ENCODE measurements at places on chromosomes 2 and 18.

- no peak for DNase-seq
Measured at GRCh38 chr2:135471106-135471505, 59.9 kb downstream of the ZRANB3 start.

GRCh38 chr18:58280191-58280590 lies 236.2 kb downstream of the NEDD4L start:
- DNase-seq, result no peak

DNA sequence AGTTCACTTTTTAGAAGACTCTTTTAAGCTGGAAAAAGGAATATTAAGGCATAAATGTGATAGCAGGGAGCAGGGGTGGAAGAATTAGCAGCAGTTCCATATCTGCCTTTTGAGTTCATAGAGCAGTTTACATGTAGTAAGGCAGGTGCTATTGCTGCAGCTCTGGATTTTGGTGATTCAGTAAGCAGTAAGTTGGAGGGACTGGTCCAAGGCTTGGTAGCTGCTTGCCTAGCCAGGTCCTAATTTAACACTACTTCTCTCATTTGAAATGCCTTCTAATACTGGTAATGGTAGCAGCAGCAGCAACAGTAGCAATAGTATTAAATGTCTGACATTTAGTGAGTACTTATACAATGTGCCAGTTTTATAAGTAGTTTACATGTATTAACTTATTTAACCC lies 30.0 kb downstream of the HAT1 start:
- no peak for DNase-seq

- DNase-seq, result peak; percentile 96
Measured at GRCh38 chr2:171893824-171894611, at the start of gene SLC25A12. SLC25A12 (minus strand) TSS chr2:171894244; CDS start chr2:171894214, 30 bp downstream.

DNA sequence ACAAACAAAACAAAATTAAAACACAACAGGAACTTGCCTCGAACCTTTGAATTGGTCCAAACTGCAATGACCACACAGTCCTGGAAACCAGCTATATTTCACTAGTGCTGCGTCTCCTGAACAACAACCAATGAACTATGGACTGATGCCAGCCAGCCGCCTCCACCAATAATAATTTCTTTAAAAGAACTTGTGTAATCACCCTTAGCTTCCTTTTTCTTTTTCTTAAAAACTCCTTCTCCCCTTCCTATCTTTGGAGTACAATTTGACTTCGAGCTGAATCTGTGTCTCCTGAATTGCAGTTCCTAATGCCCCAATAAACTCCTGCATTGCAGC lies 1.6 kb upstream of the CXXC1 start:
- DNase-seq, result no peak

DNA sequence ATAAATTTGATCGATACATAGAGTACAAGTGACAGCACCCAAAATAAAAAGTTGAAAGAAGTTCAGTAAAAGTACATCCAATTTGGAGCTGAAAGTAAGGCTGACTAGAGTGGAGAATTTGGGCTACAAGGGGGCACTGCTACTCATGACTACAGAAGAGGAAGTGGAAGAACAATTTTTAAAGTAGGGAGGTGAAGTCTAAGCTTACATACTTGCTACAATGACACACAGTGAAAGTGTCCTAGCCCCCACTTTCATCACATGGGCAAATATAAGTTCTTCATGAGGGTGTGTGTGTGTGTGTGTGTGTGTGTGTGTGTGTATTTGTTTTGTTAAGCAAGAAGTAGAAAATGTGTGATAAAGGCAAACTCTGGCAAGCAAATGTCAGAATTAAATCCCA lies 45.7 kb downstream of the MAP3K2 start:
- peak; percentile 55 for DNase-seq

- DNase-seq, result no peak
Measured at GRCh38 chr2:157488877-157489276, 45.0 kb upstream of the CYTIP start.

DNA sequence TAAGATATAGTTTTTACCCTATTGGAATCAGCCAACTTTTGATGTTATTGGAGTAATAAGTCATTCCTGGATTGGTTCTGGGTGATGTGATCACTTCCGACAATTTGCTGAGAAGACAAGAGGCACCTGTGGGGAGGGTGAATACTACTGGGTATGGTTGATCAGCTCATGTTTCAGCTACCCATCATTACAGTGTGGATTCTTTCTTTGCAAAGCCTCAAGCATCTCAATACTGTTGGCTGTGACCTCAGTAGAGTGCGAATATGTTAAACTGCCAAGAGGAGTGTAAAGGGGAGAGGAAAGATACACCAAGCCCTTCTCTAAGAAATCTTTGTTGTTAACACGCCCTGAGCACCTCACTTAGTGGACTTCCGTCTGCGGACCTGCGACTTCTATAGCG lies 317.7 kb downstream of the TDRD15 start:
- no peak for DNase-seq

DNA sequence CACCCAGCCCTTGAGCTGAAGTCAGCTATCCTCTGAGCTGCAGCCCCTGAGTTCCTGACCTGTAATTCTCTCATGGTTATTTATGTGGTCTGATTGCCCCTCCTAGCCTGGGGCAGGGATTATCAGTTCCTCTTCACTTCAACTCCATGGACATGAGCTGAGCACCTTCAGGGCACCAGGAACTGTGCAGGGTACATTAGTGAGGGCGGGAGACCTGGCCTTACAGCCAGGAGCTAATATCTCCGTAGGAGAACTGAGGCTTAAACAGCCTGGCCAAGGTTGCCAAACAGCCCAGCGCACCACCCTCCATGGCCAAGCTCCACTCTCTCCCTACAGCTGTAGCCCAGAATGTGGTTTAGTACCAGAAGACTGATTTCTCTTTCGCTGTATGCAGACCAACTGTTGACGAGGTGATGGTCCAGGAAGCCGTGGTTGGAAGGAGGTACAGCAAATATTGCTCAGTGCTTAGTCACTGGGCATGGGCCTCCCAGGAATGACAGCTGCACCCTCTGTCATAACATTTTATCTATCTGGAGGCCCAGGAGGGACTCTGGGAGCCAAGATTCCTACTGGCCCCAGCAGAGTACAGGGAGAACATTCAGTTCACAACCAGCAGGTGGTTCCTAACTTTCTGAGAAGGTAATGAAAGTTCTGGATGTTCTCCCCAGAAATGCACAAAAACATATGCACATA lies 228.7 kb upstream of the SIX2 start:
- DNase-seq, result no peak

- no peak for DNase-seq
Measured at GRCh38 chr2:81299841-81300240, 995.3 kb upstream of the LRRTM1 start.

- DNase-seq, result no peak
Measured at GRCh38 chr18:5142131-5142530, 54.9 kb downstream of the AKAIN1 start.

GRCh38 chr2:15472876-15473275 lies 88.3 kb downstream of the NBAS start:
- DNase-seq, result no peak

GRCh38 chr18:48441405-48441881 lies 32.3 kb upstream of the ZBTB7C start:
- DNase-seq, result no peak

GRCh38 chr2:66888791-66889631 lies 454.1 kb downstream of the MEIS1 start:
- no peak for DNase-seq

GRCh38 chr2:234451852-234452625 lies 44.8 kb downstream of the ARL4C start:
- DNase-seq, result no peak

GRCh38 chr2:74646834-74647482 lies 1.2 kb downstream of the M1AP start:
- no peak for DNase-seq

- DNase-seq, result no peak
Measured at GRCh38 chr18:21254576-21254975, 12.5 kb downstream of the GREB1L start.

GRCh38 chr2:88091943-88092342 lies 24.3 kb downstream of the SMYD1 start:
- DNase-seq, result no peak

GRCh38 chr2:107418708-107419107 lies 408.0 kb upstream of the RGPD4 start:
- DNase-seq, result no peak

DNA sequence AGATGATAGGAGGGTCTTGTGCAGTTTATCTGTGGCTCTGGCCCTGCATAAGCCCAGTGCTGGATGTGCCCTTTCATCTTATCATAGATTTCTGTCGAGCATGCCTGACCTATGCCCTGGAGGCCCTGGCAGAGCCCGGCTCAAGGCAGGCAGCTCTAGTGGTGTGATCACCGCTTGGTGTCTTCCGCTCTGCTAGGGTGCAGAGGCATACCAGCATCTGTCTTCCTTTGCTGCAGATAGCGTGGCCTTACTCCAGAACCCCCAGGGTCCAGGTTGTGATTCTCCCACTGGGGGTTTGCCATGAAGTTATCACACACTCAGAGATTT lies 13.7 kb upstream of the TRAF3IP1 start:
- no peak for DNase-seq

DNA sequence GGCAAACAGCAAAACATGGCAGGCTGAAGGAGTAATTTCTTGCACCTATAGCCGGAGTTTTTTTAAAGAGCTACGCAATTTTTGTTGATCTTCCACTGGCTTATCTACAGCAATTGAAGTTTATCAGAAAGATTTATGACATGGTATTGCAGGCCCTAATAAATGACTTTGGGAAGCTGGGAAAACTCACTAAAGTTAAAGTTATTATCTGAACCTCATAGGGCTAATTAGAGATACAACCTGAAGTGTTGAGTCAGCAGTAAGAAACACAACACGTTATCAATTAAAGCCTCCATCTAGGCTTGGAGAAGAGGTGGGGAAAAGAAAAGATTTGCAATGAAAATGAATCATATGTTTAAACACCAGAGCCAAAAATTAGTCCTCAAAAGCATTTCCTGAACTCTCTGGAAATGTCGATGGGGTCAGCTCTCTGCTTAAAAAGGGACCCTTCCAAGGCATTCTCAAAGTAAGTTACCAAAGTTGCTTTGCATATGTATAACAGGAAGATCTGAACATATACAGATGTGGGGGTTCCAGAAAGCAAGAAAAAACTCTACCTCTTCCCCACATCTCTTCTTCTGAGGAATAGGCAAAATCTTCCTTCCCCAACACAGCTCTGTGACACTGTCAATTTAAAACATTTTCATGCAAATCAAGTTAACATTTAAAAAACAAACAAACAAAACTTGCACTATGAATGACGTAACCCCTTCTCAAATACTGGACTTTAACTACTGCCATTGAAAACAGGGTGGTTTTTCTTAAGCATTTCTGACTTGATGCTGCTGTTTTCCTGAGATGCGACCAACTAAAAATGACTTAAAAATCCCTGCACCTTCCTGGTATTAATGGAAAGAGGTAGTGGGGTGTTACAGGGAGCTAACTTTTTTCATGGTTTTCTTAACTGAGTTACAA lies 915.6 kb downstream of the NRXN1 start:
- DNase-seq, result no peak

- no peak for DNase-seq
Measured at GRCh38 chr18:59620381-59620780, 76.8 kb downstream of the CCBE1 start.

GRCh38 chr18:9095297-9096006 lies 7.0 kb upstream of the NDUFV2 start:
- peak; percentile 56 for DNase-seq

DNA sequence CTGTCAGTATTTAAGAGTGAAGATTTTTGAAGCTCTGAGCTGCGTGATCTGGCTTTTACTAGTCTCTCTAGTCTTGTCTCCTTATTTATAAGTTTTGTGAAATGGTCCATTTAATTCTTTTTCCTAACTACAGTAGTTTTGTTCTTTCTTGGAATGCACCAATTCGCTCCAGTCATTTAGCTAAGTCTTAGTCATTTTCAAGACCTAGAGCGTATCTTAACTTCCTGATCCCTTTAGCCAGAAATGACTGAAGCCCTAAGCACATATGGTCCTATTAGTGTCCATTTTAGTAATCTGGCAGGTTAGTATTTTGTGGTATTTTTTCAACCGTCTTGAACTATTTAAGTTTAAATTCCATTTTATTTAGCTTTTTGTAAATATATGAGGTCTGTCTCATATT lies 3.6 kb downstream of the BIRC6 start:
- no peak for DNase-seq

DNA sequence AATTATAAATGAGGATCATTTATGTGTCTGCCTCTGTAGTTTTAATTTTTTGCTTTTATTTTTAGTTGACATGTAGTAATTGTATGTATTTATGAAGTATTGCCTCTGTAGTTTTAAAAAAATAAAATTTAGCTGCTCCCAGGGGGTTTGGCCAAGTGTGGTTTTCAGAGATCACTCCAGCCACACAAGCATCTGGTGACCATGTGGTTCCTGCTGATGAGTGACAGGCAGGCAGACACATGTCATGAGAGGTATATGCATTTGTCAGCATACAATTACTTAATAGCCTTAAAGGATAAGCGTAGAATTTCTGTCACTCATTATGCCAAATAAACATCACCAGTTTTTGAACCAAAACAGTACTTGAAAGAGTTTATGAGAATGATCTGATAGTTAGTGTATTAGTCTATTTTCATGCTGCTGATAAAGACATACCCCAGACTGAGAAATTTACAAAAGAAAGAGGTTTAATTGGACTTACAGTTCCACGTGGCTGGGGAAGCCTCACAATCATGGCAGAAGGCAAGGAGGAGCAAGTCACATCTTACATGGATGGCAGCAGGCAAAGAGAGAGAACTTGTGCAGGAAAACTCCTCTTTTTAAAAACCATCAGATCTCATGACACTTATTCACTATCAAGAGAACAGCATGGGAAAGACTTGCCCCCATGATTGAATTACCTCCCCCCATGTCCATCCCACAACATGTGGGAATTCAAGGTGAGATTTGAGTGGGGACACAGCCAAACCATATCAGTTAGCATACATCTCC lies 29.6 kb downstream of the MREG start:
- peak; percentile 32 for DNase-seq

DNA sequence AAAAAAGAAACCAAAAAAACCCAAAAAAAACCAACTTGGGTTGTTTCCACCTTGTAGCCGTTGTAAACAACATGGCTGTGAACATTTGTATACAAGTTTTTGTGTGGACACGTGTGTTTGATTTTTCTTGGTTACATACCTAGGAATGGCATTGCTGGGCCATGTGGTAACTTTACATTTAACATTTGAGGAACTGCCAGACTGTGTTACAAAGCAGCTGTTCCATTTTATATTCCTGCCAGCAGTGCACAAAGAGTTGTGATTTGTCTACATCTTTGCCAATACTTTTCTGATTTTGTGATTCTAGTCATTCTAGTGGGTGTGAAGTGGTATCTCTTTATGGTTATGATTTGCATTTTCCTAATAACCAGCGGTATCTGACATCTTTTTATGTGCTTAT lies 22.5 kb downstream of the LPIN1 start:
- no peak for DNase-seq

DNA sequence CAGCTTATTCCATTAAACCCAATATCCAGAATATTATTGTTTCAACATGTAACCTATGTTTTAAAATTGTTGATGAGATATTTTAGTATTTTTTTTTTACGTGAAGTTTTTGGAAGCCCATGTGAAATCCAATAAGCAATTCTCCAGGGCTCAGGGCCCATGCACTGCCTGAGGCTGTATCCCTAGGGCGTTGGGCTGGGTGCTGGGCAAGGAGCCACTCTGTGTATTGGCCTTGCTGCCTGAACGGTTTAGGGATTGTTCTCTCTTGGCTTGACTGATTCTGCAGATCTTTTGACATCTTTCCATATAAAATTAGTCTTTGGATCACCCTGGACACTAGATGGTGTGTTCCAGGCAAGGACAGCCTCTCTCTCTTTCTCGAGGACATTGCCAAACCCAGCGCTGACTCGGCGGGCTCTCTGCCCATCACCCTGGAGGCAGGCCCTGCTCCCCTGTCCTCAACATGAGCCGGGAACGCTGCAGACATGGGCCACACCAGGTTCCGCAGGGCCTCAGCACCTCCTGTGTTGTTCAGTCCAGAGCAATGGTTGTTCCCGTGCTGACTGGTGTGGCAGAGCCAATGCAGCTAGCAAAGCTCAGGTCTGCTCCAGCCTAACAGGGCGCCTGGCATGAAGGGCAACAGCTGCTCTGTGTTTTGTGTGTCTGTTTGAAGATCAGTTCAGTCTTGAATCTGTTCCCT lies 163.0 kb downstream of the SEPTIN10 start:
- DNase-seq, result no peak

Data from GM20000 (cell line).